Endothelial cell (in vitro differentiated cells): ENCODE measurements at places on chromosomes 12 and 14.

DNA sequence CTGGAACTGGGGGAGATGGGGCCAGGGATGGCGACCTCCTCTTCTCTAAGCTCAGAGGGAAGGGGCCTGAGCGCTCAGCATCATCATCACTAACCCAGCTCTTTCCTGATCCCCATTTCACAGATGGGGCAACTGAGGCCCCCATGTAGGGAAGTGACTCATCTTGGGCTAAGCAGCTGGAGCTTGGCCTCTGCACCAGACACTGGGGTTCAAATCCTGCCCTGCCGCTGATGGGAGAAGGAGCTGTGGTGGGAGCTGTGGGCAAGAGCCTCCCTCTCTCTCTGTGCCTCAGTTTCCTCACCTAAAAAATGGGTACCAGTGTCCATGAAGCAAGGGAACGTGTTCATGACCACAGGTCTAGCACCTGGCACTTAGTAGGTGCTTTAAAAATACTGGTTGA is 2.6 kb upstream of the TRPV4 start:
- no peak for DNase-seq

DNA sequence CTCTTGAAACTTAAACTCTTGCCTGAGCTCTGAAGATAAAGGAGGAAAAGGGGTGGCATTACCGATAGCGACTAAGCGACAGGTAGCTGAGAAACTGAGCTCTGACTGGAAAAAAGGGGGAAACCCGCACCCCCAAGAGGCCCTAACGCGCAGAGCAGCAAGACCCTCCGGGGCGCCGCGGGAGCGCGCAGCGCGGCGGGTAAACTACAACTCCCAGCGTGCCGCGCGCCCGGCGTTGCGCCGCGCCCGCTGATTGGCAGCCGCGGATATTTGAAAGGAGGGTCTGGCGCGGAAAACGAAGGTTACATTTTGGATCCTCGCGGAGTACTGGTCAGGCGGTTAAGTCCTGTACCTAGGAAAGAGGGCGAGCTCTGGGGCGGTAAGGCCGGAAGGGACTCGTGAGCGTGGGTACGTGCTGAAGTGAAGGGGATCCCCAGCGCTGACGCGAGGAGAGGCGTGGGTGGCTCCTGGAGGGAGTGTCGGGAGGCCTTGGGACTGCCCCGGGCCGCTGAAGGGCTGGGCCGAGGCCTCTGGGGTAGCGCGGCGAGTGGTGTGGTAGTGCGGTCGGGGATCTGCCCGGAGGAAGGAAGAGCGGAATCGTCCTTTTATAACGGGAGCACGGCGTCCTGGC is at the start of gene ESPL1:
TSS of gene ESPL1 (plus strand) at position 301 of the 631 bp plus-strand sequence. CDS start 468 bp downstream, outside the sequence.
- DNase-seq: peak; percentile 67

GRCh38 chr12:74906224-74906623 is 303.4 kb downstream of the KCNC2 start:
- no peak for DNase-seq

DNA sequence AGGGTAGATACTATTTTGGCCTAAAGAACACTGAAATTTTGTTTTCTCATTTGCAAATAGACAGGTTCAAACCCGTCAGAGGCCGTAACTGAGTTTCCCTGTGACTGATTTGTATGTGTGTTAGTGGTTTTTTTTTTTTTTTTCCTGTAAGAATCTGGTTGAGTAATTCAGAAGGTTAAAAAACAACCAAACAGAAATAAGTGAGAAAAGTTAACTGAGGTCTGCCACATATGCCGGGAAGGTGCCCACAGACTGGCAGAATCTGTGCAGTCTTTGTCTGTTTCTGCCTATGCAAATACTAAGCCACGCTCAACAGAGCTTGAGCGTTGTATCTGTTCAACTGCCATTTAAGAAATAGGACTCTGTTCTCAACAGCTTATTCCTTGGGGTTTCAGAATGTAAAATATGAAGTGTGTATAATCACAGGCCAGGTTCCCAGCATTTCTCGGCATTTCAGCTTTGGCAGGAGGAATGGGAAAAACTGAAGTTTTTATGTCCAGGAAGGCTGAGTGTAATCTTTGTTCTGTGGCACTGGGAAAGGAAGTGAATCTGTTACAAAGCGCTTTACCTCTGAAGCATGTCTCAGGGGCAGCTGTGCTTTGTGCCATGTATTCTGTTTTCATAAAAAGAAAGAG is 181.9 kb downstream of the PRKCH start:
- no peak for DNase-seq

DNA sequence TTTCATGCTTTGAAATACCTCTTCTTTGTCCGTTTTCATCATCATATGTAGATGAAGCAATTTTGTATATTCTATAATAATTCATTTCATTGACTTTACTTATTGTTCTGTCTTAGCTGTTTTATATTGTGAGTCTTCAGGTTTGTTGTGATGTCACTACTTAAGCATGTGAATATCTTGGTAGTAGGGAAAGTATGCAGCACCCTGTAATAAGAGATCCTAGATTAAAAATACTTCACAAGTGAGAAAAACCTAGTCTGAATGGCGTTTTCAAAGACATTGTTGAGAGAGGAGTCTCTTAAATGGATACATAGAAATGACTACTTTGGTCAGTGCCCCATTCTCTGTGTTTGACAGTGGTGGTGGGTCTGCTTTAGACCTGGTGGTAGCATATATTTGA is 61.4 kb downstream of the SLC16A7 start:
- DNase-seq: no peak

DNA sequence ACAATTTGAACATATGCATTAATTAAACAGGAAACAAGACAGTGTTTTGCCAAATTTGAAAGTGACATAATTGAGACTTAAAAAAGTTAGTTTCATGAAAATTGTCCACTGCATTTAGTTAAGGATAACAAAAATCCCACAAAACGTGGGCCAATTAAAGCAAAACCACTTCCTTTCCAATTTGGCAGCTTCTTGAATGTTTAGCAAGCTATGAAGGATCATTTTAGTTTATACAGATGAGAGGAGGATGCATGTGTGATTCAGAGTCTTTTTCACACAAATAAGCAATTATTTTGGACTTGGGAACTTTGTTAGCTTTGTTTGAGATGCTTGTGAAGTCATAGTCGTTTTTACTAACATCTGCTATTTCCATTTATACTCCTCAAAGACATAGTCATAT is 109.6 kb downstream of the ATXN7L3B start:
- DNase-seq: no peak

- no peak for DNase-seq
Measured at GRCh38 chr14:72457641-72458040, 436.3 kb downstream of the DPF3 start.

DNA sequence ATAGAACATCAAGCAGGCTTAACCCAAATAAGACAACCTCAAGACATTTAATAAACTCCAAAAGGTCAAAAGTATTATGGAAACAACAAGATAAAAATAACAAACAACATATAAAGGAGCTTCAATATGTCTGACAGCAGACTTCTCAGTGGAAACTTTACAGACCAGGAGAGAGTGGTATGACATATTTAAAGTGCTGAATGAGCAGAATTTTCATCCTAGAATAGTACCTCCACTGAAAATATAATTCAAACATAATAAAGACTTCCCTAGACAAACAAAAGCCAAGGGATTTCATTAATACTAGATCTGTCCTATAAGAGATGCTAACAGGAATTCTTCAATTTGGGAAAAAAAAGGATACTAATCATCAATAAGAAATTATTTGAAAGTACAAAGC is 1005.0 kb downstream of the TMTC2 start:
- DNase-seq: no peak

DNA sequence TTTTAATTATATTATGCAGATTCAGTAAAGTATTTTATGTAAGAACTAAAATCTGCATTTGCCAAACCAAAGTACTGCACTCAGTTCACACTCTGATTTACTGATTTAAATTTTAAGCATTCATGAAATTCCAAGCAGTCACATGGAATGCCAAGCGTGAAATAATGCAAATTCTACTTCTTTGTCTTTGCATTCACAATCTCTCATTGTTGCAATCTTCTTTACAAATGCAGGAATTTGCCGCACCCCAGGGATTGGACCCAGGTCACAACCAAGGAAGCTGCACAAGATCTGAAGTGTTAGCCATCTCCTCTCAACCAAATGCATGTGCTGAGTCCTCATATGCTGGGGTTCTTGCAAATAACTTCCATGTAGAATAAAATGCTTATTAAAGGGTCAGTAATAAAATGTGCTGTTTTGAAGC is 71.9 kb downstream of the TUNAR start:
- DNase-seq: no peak

GRCh38 chr14:39265033-39265432 is 31.3 kb downstream of the MIA2 start:
- DNase-seq: no peak

GRCh38 chr14:81971911-81972310 is 438.3 kb upstream of the SEL1L start:
- DNase-seq: no peak

DNA sequence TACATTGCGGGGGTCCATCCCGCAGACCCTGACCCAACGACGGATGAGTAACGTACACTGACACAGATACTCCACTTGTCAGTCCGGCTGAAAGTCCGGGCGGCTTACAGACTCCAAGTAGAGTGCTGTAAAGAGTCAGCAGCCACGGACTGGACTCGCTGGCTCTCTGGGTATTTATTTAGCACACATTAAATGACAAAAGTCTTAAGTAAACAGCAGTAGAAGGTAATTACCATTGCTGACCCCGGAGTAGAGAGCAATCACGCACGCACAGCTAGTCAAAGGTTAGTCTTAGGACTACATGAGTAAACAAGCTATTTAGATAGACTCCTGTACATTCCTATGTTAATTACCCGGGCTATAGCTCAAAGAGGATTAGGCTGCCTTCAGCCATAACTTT is 780.9 kb downstream of the RPS29 start:
- DNase-seq: no peak

DNA sequence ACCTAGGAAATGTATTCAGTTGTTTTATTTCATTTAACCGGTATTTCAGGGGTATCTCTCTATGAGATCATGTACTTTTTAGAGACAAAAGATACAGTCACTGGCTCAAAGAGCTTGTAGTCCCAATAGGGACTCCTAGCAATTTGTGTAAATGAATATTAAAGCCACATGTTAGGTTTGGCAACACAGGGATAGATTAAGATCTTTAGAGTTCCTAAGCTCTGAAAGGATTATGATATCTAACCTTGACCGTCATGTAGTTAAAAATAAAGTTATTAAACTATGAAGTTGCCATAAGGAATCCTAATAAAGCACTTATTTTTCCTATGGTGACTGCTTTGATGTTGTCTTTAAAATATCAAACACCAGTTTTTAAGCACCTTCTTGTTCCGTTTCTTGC is 100.4 kb upstream of the FGD4 start:
- no peak for DNase-seq

GRCh38 chr12:66662179-66662578 is 16.7 kb downstream of the GRIP1 start:
- DNase-seq: no peak

GRCh38 chr14:55798406-55798805 is 218.4 kb downstream of the KTN1 start:
- no peak for DNase-seq

DNA sequence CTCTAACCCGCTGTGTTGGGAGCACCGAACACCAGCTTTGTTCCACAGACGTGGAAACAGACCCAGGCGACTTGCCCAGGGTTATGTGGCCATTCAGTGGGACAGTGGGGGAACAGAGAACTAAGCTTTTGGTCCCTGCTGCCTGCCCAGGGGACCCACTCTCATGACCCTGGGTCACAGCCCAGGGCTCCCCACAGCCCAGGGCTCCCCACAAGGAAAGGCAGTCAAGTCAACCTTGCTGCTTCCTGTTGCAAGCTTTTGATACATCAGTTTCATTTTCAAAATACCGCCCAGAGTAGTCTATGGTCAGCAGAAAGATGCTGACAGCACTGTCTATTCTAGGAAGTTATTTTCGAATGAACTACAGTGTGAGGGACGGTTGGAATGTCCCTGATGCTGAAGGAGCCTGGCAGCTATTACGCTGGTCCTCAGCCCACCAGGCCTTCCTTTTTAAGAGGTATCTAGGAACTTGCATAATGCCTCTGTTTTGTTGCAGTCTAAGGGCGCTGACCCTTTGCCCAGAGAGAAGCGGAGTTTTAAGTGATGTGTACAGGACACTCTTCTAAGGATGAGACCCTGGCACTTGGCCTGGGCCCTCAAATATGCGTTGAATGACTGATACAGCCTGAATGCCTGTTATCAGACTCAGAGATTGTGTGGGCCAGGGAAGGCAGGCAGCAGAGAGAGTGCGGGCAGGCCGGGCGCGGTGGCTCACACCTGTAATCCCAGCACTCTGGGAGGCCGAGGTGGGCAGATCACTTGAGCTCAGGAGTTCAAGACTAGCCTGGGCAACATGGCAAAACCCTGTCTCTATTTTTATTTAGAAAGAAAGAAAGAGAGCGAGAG is 12.6 kb upstream of the TTC7B start:
- DNase-seq: no peak
